ENCODE measurements at places on chromosomes 4 and X. TPM values are rescaled to one million over a fixed set of nuclear protein-coding genes. Genes with fewer than 3 reads are reported as not detected.

The HSFX1 gene
- polyA plus RNA-seq = 0.51 TPM

The MAGEA10 gene
- polyA plus RNA-seq = not detected

The ABCE1 gene
- 27.4 TPM for polyA plus RNA-seq

The ABCD1 gene
- polyA plus RNA-seq = 1.8 TPM

Measured in esophagus (tissue), 2 donors.